ENCODE measurements at places on chromosomes 7 and 10.

DNA sequence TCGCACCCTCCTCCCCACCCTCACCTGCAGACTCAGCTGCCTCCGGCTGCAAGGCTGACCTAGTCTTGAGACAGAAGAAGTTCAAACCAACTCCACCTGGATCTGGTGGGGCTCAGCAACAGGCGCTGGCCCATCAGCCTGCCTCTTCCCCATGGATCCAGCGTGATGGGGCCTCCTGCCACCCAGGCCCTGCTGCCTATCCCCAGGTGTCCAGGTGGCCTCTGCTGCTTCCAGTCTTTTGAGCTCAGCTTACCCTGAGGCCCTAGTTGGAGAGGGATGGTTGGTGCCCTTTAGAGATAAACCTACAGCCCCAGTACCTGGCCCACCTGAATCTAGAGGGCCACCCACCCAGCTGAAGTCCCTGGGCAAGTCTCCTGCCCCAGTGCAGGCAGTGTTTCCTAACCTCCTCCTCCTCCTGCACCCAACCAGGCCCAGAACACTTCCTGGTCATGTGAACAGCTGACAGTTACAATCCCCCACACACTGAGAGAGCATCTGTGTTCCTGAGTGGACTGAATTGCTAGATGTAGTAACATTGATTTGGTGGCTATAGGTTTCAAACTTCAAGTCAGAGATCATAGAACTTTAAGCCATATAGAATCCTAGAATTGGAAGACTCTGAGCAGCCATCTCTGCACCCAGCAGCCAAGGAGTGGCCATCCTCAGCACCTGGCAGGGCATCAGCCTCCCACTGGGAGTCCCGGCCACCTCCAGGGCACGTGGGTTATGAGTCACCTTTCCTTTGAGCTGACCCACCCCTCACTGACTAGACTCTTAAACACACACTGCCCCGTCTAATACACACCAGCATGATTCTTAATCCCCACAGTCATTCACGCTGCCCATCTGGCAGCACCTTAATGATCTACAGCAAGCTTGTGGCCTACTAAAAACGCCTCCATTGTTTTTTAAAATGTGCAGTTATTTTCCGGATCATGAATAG, 51.9 kb downstream of the ALOX5 start:
- no peak for DNase-seq

DNA sequence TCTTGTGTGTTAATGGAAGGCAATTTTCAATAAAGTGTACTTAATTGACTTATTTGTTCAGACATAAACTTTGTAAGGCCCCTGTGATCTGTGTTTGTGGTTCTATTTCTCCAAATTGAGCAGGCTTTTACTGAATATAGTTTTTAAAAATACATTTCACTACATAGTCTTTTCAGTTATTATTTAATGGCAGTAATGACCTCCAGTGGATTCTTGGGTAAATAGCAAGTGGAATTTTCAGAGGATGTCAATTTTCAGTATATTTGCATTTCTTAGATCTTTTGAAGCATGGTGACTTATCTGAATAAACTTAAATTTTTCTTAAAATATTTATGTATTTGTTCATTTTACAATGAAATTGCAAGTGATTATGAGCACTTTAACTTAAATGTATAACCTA, 203.1 kb upstream of the PCLO start:
- no peak for DNase-seq

DNA sequence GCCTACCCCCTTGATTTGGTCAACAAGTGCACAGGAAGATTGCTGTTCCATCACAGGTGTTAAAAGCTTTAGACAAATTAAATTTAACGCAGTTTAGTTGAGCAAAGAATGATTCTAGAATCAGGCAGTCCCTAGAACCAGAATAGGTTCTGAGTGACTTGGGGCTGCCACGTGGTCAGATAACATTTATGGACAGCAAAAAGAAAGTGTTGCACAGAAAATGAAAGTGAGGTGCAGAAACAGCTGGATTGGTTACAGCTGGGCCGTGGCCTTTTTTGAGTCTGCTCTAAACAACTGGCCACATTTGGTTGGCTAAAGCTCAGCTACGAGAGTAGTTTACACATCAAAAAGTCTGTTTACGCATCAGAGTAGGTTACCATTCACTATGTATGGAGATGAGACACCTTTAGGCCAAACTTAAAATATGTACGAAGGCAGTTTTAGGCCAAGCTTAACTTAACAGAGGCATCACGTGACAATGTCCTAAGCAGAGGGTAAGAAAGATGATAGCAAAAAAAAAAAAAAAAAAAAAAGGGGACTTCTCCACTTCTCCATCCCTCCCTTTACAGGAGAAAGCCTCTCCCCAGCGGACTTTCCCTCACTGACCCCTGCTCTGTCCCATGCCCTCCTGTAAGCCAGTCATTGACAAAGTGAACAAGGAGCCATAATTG, 133.2 kb upstream of the PRR15 start:
- no peak for DNase-seq

DNA sequence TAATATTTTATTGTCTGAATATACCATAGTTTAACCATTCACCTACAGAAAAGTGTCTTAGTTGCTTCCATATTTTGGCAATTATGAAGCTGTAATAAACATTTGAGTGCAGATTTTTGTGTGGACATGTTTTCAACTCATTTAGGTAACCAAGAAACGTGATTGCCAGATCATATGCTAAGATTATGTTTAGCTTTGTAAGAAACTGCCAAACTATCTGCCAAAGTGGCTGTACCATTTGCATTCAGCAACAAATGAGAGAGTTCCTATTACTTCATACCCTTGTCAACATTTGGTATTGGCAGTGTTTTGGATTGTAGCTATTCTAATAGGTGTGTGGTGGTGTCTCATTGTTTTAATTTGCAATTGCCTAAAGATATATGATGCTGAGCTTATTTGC, 233.5 kb downstream of the TMEM26 start:
- no peak for DNase-seq

DNA sequence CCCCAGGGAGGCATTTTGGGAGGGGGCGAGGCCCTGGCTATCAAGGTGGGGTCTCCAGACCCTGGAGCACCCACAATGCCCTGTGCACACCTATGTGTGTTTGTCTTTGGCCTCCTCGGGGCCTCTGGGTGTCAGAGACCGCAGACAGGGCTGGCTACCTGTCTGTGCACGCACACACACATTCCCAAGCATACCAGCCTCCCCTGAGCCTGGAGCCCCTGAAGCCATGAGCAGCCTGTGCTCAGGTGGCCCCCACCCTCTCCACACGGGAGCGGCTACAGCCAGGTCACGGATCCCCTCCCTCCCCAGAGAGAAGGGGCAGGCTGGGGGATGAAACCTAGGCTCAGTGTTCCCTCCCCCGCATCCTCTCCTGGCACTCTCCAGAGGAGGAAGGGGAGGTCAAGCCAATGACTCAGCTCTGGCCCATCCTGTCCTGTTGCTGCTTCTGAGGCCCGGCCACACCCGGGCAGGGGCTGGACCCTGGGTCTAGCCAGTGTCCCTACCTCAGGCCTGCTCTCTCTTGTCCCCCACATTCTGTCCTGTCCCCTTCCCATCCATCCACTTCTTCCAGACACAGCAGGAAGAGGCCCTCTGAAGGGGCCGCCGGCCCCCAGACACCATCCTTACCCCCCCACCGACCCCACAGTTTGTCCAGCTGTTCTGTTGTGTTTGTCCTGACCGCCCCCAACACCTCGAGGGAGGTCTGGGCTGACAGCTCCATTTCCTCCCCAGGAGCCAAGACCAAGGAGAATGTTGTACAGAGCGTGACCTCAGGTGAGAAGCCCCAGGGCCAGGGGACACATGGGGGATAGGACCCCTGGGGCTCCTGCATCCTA, 720 bp downstream of the SNCG start:
- DNase-seq = no peak

GRCh38 chr10:96745950-96746349, 25.6 kb upstream of the PIK3AP1 start:
- DNase-seq = no peak

DNA sequence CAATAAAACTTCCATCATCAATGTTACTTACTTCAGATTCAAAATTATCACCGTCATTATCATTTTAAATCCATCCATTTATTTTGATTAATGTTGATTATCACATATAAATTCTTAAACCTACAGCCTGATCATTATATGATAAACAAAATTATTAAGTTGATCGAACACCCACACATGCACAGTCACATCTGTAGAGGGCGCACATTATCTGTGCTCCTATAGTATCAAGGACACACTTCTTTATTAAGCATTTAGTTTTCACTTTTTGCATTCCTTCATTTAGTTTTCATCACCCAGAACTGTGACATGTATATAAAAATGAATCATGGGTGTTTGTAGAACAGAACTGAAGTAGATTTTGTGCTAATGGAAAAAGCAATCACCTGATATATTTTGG, 26.2 kb upstream of the ZNF716 start:
- no peak for DNase-seq

DNA sequence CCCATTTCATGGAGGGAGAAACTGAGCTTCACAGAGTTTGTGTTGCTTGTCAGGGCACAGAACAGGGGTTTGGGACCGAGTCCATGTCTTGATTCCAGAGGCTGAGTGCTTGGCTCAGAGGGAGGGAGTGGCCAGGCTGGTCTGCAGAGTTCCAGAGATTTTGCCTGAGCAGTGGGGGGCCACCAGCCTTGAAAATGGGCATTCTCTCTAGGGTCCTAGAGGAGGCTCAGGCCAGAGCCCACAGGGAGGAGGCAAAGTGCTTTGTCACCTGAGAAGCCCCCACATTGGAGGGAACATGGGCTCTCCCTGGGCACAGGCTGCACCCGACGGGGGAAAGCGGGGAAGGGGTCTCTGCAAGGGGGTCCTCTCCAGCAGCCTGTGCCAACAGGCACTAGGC, 51.5 kb downstream of the DOCK1 start:
- DNase-seq = no peak

DNA sequence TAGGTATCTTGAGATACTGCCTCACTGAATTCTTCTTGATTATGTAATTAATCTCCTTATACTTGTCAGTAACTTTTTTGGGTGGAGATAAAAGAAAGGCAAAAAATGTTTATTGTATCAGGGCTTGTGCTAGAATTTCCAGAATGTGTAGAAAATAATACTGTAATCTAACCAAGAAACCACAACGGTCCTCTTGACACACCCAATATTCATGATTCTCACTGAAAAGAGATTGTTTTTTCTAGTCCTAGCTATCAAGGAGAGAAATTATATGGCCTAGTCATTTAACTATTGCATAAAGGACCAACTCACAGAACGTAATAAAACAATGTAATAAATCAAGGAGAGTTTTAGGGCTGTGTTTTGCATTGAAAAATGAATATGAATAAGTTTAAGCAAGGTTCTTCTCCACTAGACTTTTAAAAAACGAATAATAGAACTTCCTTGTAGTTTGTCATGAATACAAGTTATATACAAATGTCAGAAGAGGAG, 80.0 kb upstream of the STEAP4 start:
- DNase-seq = no peak

Data from NCI-H345 (cell line).